ENCODE measurements at places on chromosomes 11 and 22.

DNA sequence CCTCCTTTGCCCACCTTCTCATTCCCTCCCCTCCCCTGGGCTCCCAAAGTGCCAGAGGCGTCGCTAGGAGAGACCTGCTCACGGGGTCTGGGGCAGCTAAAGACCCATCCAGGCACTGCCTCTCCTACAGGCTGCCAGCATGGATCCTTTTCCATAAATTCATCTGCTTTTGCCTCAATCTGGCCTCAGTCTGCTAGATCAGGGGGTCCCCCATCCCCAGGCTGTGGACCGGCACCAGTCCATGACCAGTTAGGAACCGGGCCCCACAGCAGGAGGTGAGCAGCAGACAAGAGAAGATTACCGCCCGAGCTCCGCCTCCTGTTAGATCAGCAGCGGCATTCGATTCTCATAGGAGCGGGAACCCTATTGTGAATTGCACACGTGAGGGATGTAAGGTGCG lies 12.3 kb downstream of the LTO1 start:
- DNase-seq = no peak

DNA sequence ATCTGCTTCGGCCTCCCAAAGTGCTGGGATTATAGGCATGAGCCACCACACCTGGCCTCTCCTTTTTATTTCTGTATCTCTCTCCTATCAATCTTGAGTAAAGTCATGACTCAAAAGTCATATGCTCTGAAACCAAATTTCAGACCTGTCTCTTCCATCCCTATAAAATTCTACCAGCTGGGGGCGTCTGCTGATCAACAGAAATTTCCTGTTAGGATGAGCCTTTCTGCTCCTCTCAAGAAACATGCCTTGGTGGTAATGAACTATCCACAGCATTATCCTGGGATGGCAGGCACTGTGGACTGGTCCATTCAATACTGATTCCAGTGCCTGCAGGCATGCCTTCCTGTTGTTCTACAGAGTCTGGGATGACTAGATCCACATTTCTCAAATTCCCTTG lies 472.6 kb downstream of the NELL1 start:
- no peak for DNase-seq

GRCh38 chr11:99383648-99384245 lies 363.0 kb downstream of the CNTN5 start:
- no peak for DNase-seq

DNA sequence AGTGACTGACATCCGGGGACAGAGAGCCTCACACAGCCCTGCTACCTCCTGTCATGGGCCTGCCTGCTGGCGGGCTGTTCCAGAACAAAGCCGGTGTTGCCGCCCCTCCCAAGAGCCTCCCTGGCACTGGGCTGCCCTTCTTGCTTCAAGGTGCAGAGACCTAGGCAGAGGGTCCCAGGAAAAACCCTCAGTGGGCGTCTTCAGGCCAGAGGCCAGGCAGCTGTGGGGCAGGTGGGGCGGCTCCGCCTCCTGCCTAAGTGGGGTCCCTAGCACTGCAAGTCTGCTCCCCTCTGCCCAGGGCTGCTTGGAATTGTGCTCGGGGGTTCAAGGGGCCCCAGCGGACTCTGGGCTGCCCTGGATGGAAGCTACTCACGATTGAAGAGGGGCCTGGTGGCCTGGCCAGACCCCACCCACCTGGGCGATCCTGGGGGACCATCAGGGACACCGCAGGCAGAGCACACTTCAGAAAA lies 20.4 kb upstream of the GNB1L start:
- no peak for DNase-seq

- DNase-seq = no peak
Observed at GRCh38 chr22:30196141-30196879, 50.2 kb downstream of the LIF start.

DNA sequence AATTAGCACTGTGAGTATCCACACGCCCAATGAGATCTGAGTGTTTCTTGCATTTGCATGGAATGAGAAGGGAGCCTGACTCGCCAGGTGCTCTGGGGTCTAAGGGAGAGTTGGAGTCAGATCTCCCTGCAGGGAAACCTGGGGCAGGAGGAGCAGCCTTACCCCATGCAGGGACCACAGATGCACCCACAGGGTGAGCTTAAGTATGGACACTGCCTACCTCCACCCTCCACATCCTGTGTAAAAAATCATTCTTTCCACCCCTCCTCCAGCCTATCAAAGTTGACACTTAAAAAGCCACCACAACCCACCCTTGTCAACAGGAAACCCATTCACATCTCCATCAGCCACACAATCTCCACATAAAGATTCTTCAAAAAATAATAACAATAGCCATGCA lies 67.0 kb upstream of the IGLL5 start:
- DNase-seq = no peak

DNA sequence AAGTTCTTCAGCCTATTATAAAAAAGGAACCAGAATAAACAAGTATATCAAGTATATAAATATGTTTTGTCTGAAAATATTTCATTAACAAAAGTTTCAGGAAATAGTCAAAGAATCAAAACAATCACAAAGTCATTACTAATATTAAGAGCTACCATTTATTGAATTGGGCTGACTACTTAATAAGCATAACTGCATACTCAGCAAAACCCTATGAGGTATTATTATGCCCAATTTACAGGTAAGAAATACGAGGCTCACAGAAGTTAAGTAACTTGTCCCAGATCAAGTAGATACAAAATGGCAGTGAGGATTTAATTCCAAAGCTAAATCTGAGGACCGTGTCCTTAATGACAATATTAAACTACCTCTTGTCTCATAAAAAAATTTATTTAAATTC lies 52.2 kb downstream of the EIF3M start:
- DNase-seq = no peak

GRCh38 chr11:396948-397548 lies 3.0 kb downstream of the PKP3 start:
- no peak for DNase-seq

- no peak for DNase-seq
Observed at GRCh38 chr22:46788441-46789172, 26.2 kb downstream of the TBC1D22A start.

GRCh38 chr11:115290479-115290878 lies 213.7 kb downstream of the CADM1 start:
- no peak for DNase-seq

GRCh38 chr11:74739546-74740270 lies 8.5 kb upstream of the CHRDL2 start:
- no peak for DNase-seq

- DNase-seq = peak; percentile 88
Observed at GRCh38 chr11:125941619-125942611, 3.9 kb upstream of the VSIG10L2 start.

DNA sequence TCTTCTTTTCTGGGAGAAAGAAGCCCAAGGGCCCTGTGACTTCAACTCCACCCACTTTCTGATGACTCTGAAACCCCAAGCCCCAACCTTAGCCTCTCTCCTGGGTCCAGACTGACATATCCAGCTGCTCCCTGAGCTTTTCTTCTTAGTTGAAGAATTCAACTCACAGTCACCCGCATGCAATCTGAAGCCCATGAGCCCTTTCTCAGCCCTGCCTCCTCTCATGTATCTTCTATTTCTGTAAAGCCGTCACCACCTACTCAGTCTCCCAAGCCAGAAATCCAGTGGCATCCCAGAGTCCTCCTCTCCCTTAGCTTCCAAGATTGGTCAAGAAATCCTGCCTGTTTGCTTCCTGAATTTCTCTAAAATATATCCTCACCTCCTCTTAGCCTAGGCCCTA lies 7.1 kb upstream of the TMA7B start:
- DNase-seq = no peak
